GM23338 (cell line): ENCODE measurements at places on chromosomes 11 and 22.

DNA sequence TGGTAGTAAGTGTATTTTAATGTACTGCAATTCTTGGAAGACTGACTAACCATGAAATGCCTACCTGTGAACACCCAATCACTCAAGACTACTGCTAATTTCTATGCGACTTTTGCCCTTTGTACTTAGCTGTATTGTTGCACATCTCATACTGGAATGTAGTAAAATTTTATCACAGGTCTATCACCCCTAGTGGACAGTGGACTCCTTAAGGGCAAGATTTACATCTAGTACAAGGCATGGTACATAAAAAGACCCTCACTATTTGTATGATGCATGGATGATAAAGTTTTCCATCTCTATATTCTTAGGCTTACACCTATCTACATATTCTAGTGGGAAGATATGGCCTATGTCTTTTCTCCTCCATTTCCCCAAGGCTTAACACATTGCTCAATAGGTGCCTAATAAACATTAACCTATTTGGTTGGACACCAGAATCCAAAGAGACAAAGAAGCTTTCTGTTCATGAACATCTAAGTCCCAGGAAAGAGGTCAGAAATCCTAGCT lies 26.1 kb downstream of the SERGEF start:
- DNase-seq, result no peak

- no peak for DNase-seq
These were observed 29.7 kb upstream of the SORL1-AS1 start for GRCh38 chr11:121482231-121483129.

- DNase-seq, result no peak
These were observed 1.1 kb upstream of the EMID1 start for GRCh38 chr22:29204455-29205183.

DNA sequence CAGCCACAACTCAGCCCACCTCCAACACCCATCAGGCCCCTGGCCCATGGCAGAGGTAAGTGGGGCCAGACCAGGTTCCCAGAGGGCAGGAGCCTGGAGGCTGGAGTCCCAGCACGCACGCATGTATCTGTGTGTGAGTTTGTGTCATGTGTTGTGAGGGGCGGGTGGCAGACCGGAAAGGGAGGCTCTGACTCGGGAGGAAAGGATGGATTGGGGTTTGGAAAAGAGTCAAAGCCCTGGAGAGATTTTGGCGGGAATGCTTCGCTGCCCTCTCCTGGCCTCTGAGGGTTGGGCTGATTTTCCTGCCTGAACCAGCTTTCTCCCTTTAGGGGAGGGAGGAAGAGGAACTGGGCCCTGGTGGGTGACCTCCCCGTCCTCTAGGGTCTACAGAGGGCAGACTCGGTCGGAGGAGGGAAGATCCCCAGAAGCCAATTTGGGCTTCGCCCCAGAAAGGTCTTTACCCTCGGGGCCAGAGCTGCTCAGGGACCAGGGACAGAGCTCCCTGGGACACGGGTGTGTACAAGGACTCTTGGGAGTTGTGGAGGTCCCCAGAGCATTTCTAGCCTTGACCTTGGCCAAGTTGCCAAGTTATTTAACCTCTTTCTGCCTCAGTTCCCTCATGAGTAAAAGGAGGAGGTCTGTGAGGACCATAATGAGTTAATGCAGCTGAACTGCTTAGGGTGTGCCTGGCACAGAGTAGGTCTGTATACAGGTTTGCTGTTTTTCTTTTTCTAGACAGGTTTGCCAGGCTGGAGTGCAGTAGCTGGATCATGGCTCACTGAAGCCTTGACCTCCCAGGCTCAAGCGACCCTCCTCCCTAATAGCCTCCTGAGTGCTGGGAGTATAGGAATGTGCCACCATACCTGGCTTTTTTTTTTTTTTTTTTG lies 6.9 kb downstream of the C11orf68 start:
- DNase-seq, result peak; percentile 84

GRCh38 chr11:65976216-65977176 lies 15.0 kb downstream of the SART1 start:
- DNase-seq, result no peak

DNA sequence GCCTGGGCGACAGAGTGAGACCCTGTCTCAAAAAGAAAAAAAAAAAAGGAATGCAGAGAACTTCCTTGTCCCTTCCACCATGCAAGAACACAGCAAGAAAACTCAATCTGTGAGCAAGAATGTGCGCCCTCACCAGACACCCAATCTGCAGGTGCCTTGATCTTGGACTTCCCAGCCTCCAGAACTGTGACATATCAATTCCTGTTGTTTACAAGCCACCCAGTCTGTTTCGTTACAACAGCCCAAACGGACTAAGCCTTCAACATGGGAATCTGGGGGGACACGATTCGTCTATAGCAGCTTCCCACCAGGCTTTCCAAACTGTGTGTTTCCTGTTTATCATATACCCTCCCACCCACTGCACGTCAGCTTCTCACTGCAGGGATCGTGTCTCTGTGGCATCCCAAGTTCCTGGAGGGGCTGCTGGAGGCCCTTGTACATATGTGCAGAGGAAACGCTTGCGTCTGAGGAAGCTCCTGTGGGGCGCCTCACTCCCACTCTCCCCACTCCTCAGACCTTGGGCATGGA lies 11.0 kb upstream of the PSMC3 start:
- DNase-seq, result no peak

DNA sequence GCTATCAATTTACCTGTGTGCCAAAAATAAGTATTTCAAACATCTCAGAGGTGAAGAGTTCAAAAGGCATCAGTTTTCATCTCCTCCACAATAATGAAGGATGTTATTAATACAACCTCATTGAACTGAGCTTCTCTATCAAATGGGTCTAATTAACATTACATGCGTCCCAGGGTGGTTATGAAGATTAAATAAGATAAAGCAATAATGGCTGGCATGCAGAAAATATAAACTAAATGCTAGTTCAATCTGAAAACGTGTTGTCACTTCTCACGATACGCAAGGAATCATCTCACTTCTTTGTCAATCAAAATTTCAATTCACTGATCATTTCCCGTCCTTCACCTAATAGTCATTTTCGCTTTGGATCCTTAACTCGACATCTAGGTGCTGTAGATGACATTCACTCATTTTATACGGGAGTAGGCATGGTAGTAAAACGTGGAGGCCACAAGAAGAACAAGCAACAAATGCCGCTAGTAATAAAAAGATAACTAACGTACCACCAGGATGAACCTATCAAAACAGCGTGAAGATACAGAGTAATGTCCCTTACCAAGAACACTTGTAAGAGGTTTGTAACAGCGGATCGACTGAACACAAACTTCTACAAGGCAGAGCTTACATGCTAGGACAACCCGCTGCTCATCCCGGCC lies 918 bp downstream of the CHORDC1 start:
- DNase-seq, result no peak

GRCh38 chr22:27542602-27543001 lies 259.0 kb downstream of the MN1 start:
- no peak for DNase-seq

DNA sequence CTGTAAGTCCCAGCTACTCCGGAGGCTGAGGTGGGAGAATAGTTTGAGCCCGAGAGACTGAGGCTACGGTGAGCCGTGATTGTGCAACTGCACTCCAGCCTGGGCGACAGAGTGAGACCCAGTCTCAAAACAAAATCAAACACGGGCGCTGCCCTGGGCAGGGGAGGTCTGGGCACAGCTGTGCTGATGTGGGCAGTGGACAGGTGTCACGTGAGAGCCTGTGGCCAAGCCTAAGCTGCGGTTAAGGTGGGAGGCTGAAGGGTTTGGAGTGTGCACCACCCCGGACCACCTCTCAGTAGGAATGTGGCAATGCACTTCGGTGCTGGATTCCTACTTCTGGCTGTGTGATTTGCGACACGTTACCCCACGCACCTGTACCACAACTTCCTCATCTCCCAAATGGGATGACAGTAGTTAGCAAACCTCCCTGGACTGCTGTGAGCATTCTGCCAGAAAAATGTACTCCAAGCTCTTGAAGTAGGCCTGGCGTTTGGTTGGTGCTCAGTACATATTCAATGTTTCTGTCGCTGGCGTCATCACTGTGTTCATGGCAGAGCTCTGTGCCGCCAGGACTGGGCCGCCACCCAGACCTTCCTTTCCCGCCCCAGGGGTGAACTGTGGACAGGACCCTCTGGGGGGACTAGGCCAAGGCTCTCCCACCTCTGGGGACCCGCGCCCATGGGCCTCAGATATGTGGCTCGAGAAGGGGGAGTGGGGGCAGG lies 807 bp upstream of the ZNF74 start:
- no peak for DNase-seq

GRCh38 chr11:94376841-94377240 lies 24.4 kb downstream of the GPR83 start:
- DNase-seq, result no peak
